ENCODE measurements at places on chromosomes 2 and 18.

DNA sequence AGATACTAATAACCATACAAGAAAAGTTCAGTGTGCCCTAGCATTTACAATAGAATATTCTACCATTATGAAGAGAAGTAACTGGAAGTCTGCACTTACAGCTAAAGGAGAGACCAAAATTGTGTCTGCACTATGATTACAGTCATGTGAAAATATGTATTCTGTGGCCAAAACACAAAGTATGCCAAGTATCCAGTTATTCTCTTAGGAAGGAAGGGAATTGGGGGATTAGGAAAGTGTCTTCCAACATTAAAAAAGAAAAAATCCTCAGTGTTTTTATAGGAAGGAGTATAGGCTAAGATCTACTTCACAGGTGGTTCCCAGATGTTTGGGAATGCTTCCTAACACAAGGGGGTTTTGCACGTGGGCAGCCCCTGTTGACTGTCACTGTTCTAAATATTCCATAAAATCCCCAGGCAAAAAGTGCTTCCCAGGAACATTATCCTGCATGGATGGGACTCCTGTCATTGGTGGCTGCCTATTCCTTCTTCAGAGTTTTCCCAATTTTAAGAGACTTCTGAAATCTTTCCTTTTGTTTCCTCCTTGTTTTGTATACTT is 180.2 kb upstream of the KLHL29 start:
- no peak for DNase-seq

- DNase-seq: no peak
Measured at GRCh38 chr2:233422649-233423551, 68.6 kb downstream of the DGKD start.

DNA sequence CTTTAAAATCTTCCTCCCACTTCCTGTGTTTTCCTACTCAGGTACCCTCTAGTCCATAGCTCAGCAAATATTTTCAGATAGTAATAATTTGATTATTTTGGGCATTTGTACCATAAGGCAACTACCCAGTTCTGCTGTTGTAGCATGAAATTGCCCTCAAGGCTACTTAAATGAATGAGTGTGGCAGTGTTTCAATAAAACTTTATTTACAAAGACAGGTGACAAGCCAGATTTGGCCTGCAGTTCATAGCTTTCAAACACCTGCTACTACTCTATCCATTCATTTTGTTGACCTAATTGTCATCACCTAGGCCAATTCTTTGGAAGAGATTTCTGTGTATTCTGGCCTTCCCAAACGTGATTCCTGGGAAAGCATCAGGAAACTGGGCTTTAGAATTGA is 28.9 kb downstream of the NYAP2 start:
- no peak for DNase-seq

- no peak for DNase-seq
Measured at GRCh38 chr18:36031407-36031806, 36.0 kb downstream of the RPRD1A start.

GRCh38 chr2:54763636-54764291 is 40.3 kb downstream of the EML6 start:
- no peak for DNase-seq

GRCh38 chr2:214465363-214466146 is 54.7 kb downstream of the VWC2L start:
- DNase-seq: no peak

DNA sequence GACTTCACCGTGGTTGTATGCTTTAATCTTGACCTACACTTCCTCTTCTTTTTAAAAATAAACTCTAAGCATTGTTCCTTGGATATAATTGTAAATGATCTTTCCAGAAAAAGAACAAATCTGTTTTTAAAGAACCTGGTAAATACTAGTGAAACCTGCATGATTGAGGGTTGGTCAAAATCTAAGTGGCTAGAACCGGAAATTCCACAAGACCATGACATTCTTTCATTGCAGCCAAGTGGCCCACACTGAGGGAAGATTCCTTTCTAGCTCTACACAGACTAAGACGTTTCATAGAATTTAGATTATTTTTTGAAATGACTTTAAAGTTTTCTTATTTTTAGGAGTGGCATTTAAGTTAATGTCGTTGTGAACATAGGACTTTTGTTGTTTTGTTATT is 356.7 kb downstream of the NYAP2 start:
- DNase-seq: no peak

DNA sequence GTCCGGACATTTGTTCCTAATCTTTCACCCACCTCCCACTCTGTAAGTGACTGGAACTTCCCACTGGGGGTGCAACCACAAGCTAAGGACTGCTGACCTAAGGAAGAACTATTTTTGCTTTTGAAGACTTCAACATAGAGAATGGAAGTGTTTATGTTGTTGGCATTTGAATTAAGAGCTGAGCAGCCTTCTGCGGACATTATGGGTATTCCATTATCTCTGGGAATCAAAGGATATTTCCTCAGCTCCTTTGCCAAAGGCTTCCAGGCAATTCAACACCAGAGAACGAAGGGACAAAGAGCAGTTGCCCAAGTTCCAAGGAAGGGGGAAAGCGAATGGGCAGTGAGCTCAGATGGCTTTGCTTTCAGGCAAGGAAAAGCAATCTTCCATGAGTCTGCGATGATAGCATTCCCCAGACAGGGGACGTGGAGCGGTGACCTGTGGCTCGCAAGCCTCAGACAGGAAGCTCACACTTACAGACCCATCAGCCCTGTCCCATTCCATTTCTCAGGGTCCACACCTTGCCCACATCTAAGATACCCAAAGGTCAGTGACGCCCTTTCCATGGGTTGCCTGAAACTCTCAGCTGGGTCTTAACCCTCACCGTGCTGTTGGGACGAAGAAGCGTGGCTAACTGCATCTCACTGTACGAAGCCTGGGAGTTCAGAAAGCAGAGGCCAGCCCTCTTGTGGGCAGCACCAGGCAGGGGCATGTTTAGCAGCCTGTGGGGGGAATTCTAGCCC is 116.8 kb downstream of the COPS8 start:
- no peak for DNase-seq

- no peak for DNase-seq
Measured at GRCh38 chr2:216492597-216493333, 5.9 kb upstream of the RPL37A start.

DNA sequence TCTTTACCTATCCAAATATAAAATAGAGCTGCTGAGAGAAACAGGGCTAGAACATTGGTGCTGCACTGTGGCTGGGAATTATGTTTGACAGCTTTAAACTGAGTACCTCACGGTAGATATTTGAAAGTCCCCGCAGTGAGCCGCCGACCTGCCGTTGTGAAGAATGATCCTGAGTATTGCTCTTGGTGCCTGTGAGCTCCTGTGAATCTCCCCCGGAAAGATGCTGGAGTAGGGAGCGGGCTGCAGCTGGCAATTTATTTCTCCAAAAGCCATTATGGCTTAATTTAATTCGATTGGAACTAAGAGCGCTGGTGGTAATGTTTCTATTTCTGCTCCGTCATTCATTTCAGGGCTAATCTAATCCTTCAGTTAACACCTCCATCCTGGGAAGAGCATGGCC is 129.4 kb upstream of the TPO start:
- no peak for DNase-seq

Measured in activated CD8-positive, alpha-beta memory T cell treated with anti-CD3 and anti-CD28 coated beads for 4 hours (primary cell).